ENCODE measurements at places on chromosomes 5 and 9.
A peak's percentile ranks its signal among the peaks of the same experiment; 100 is the strongest.

DNA sequence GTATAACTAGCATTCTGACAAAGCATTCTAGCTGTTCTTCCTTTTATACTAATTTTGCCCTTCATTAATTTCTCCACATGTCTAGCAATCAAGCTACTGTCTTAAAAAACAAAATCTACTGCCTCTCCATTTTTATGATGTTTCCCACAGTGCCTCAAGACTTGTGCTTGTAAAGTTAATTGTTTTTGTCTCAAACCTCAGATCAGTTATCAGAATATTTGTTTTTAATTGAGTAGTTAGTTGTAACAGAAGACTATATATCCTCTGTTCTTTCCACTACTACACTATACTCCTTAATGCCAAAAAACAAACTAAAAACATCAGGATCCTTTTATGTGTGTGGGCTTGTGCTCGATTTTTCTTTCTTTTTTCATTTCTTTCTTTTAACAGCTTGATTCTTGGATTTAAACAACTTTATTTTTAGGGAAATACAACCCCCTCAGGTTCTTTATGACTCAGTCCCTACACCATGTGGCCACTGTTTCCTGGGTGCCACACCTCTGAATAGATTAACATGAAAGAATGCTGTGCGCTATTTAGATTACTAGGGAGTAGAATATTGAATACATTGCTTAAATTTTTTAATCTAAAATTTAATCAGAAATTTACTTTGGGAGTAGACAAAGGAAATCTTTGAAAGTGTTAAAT is 1.2 kb downstream of the ASPN start:
- peak; percentile 52 for DNase-seq

DNA sequence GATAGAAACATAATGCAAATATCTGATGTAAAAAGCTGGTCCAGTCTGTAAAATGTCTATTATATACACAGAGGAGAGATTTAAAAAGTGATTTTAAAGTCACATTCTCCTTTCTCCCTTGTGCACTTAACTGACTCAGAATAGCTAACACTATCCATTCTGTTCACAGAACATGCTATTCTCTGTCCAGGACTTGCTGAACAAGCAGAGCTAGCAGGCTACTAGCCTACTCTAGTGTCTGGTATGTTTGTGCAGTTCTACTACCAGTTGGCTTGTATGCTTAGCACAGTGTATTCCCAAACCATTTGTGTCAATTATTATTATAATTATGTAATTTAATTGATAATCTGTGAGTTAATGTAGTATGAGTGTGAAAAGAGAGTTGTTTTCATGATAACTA is 161.7 kb upstream of the NUDT12 start:
- no peak for DNase-seq

DNA sequence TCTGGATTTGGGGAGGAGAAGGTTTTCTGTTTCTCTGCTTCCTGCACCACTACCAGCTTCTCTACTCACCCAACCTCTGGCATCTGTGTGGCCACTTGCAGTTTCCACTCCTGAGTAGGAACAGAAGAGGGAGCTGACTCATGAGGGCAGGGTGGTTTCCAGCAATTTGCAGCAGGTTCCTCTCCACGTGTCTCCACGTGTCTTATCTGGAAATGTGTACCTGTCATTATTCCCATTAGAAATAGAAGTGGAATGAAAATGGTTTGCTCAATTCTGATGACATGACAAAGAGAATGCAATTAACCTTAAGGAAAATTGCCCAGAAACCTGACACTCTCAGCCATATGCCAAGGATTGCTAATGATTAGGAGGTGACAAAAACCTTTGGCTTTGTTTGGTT is 33.0 kb downstream of the EGFLAM start:
- DNase-seq: no peak

GRCh38 chr5:65832603-65833228 is 93.7 kb upstream of the ERBIN start:
- DNase-seq: no peak

- DNase-seq: peak; percentile 5
Observed at GRCh38 chr9:37325778-37326177, 96.7 kb upstream of the GRHPR start.

- DNase-seq: no peak
Observed at GRCh38 chr5:180086816-180087399, 15.3 kb upstream of the RNF130 start.

DNA sequence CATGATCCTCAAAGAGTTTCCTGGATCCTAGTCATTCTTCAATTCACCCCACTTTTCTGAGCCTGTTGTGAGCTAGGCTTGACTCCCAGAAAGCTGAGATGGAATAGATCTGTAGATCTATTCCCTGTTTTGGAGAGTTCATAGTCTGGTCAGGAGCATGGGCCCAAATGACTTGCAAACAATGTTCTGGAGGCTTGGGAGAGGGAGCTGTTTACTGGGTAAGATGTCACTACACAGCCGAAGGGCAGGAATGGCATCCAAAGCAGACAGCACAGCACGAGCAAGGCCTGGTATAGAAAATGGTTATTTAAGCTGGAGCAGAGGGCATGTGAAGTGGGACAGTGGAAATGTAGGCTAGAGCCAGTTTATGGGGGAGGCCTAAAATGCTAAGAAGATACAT is 152.5 kb upstream of the ALDH1B1 start:
- no peak for DNase-seq

GRCh38 chr9:130429831-130430230 is 14.9 kb upstream of the ASS1 start:
- DNase-seq: no peak

GRCh38 chr9:36713515-36714490 is 141.1 kb downstream of the MELK start:
- DNase-seq: no peak

- DNase-seq: no peak
Observed at GRCh38 chr9:136202454-136203407, 2.2 kb downstream of the LHX3 start.

GRCh38 chr5:8561224-8561840 is 692.4 kb downstream of the MTRR start:
- DNase-seq: no peak

DNA sequence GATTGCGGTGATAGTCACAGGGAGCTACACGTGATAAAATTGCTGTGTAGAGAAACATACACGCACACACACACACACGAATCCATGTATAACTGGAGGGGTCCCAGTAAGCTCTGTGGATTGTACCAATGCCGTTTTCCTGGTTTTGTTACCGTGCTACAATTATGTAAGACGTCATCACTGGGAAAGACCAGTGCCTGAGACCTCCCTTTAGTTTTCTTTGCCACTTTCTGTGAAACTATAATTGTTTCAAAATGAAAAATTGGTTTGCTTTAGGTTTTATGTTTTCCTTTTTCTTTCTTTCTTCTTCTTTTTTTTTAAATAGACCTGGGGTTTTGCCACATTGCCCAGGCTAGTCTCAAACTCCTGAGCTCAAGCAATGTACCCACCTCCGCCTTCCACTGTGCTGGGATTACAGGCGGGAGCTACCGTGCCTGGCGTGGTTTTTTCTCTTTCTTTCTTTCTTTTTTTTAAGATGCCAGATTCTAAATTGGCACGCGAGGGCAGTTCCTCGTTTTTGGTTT is 21.3 kb downstream of the OR2V2 start:
- DNase-seq: no peak

- peak; percentile 30 for DNase-seq
Observed at GRCh38 chr9:107644733-107645463, 155.3 kb upstream of the KLF4 start.

DNA sequence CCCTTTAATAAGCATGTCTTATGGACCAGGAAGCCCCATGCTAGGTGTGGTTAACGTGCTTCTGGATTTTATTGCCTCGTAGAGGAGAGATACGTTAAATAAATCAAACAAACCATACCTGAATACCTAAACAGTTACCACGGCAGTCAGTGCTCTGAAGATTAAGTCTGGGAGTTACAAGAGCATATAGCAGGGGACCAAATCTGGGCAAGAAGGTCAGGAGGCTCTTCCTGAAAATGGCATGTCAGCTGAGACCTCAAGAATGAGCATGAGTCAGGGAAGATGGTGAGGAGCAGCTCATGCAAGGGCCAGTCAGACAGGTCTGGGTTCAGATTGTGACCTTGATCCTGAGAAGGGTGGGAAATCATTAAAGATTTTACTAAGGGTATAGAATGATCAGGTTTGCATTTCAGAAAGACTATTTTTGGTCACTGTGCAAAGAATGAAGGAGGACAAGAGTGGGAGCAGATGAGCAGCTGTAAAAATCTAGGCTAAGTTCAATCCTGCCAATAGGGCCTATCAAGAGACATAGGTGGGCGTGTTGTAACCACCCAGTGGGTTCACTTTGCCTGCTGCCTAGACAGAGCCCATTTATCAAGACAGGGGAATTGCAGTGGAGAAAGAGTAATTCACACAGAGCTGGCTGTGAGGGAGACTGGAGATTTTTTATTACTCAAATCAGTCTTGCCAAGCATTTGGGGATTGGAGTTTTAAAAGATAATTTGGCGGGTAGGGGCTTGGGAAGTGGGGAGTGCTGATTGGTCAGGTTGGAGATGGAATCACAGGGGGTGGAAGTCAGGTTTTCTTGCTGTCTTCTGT is 4.8 kb upstream of the ZNF366 start:
- peak; percentile 76 for DNase-seq

- DNase-seq: no peak
Observed at GRCh38 chr5:116514421-116514970, 60.1 kb downstream of the SEMA6A start.

Data from EH (cell line).